ENCODE measurements at places on chromosomes 7 and 10.

- DNase-seq = no peak
These were observed 174.8 kb downstream of the DKK1 start for GRCh38 chr10:52488606-52489485.

DNA sequence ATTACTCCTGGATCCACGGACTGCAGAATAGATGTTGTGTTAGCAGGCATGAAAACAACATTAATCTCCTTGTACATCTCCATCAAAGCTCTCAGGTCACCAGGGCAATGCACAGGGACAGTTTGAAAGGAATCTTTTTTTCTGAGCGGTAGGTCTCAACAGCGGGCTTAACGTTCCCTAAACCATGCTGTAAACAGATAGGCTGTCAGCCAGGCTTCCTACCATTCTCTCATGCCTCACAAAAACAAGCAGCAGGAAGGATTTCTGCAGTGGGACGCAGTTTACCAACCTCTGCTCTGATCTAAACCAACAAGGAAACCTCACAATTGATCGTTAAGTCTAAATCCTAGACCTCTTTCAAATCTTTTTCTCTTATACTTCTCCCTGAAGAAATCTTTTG, 50.8 kb downstream of the CNOT4 start:
- no peak for DNase-seq

- no peak for DNase-seq
These were observed 67.6 kb downstream of the IDE start for GRCh38 chr10:92506336-92506735.

DNA sequence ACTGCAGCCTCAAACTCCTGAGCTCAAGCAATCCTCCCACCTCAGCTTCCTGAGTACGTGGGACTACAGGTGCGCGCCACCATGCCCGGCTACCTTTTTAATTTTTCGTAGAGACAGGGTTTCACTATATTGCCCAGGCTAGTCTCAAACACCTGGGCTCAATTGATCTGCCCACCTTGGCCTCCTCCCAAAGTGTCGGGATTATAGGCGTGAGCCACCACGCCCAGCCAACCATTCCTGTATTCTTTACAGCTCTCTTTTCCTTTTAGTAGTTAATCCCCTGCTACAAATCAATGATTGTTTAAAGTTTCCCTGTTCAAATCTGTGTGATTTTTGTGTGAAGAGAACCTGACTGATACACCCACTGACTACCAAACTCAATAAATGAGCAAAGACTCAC, 75.4 kb upstream of the SVIL start:
- no peak for DNase-seq

GRCh38 chr10:94489976-94490788, 55.4 kb upstream of the HELLS start:
- DNase-seq = no peak

- no peak for DNase-seq
These were observed 31.1 kb downstream of the PSAP start for GRCh38 chr10:71819985-71820384.

DNA sequence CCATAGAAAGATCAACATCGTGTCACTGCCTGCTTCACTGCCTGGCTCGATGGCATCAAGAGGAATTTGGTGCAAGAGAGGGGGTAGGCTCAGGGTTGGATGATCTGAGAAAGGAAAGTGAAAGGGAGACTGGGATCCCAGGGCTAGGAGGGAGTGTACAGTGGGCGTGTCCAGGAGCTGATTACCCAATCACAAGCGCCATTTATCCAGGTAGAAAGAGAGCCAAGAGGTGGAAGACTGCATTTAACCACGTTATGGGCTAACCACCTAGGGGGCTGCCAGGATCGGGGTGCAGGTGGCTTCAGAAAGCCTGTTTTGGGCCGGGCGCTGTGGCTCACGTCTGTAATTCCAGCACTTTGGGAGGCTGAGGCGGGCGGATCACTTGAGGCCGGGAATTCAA, 10.3 kb downstream of the PODXL start:
- DNase-seq = no peak

- no peak for DNase-seq
These were observed 245.2 kb downstream of the BUB3 start for GRCh38 chr10:123399276-123399839.

GRCh38 chr7:39855325-39855674, 94.8 kb upstream of the CDK13 start:
- DNase-seq = no peak

DNA sequence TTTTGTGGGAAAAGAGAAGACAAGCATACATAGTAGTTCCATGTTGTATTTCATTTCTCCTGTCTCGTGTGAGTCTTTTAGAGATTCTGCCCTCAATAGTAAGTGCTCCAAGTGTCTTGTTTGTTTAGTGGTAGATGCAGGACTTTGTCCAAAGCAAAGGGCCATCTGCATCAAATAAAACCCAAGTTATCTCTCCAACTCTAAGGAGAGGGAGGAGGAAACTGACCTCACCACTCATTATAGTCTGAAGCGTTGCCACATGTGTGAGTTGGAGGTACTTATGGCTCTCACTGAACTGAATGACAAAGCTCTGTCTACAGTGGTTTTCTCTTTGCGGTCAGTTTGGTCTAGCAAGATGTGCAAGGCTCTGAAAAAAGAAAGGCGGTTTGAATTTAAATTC, 272.6 kb downstream of the DOCK4 start:
- no peak for DNase-seq

GRCh38 chr10:99711129-99711719, 20.7 kb downstream of the COX15 start:
- DNase-seq = no peak

- DNase-seq = no peak
These were observed 77.0 kb downstream of the AASS start for GRCh38 chr7:122067077-122067476.

DNA sequence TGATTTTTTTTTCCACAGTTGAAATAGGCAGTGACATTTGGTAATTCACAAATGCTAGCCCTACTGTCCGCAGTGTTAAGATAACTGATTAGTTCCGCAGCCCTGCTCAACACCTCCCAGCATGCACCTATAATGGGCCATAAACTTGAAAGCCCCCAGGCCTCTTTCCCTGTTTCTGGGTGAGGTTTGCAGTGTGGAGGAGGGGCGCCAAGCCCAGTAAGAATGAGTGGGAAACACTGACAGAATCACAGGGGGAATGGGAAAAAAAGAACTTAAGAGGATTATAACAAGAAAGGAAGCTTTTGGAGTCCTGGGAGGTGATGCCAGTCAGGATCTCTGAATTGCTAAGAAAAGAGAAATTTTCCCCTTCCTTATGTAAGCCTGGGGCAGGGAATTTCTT, 39.6 kb upstream of the SP8 start:
- DNase-seq = no peak

DNA sequence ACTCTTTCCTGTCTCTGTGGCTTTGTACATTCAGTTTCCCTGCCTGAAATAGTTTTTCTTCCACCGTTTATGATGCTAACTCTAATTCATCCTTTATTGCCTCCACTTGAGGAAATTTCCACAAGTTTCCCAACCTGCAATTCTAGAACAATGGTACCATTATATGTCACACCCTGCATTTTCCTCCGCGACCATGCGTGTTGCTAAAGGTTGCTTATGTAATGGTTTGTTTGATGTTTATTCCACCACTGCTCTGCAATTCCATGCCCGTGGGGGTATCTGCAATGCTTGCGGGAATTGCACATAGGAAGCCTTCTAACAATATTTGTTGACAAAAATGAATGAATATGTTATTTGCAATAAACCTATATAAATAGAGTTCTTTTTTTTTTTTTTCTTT, 69.5 kb upstream of the ST8SIA6 start:
- DNase-seq = no peak

DNA sequence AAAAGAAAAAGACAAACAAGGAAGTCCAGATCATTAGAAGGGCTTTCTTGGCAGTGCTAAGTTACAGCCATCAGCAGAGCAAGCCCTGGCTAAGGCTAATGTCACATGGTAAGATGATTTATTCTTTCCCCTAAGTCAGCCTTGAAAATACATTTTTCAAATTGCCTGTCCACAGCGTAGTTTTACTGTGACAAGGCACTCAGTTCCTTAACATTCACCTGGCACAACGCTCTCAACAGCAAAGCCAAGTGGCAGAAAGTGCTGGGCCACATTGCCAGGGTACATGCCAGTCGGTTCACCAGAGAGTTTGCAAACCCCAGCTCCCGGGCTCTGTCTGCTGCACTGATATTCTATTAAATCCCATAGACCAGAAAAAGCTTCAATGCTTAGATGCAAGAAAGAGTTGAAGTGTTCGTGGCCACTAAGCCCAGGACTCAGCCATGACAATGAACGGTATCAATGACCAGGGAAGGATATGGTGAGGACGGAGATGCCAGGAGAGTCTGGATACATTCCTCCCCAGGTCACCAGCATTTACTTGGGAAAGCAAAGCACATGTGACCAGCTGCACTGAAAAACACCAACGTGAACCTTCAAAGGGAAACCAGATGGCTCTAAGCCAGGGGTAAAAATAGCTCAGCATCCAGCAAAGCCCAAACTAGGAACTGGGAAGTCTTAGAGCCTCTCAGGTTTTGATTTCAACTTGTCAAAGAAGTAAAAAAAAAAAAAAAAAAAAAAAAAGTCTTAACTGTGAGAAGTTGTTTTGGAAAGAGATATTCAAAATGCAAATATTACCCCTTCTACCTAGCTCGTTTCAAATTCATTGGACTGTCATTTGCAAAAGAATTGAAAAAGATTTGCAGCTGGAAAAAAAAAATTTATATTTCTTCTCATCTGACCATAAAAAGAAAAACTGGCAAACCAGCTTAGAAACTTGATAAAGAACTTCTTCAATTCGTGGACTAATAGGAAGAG, 23.9 kb upstream of the MPP7 start:
- DNase-seq = no peak

DNA sequence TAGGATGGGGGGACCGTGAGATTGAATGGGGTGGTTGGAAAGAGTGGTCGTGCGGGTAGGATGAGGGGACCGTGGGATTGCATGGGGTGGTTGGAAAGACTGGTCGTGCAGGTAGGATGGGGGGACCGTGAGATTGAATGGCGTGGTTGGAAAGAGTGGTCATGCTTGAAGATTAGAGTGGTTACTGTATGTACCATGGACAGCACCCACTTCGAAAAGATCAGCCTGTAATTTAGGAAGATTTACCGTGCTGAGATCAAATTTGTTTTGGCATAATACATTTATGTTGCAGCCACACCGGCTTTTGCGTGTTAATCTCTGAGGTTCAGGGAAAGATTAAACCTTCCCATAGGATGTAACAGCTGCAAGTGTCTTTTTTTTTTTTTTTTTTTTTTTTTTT, 495.2 kb upstream of the ADARB2 start:
- no peak for DNase-seq

DNA sequence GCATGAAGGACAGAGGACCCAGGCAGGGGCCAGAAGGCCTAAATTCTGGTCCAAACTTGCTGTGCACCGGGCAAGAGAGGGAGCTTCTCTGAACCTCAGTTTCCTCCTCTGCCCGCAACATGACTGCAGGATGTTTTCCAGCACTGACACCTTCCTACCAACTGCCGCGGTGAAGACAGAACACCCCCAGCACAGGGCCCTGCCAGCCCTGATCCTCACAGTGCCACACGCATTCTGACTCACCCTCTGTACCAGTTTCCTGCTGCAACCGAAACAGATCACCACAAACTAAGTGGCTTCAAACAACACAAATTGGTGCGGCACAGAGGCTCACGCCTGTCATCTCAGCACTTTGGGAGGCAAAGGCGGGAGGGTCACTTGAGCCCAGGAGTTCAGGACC, 18.1 kb downstream of the MAD1L1 start:
- DNase-seq = no peak

DNA sequence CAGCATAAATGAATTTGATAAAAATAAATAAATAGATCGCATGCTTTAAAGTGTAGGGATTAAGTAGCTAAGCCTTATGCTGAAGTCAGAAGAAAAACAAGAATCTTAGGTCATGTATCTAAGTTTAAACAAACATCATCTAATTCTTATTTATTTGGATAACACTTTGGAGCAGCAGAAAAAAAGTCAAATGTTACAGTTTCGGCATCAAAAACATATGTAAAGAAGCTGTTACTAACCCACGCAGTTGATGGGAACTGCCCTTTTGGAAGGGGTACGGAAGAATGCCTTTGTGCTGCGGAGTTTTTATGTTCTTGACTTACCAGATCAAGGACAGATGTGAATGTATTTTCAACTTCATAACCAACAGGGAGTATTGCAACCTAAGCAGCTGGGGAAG, 37.3 kb upstream of the HABP2 start:
- DNase-seq = no peak

DNA sequence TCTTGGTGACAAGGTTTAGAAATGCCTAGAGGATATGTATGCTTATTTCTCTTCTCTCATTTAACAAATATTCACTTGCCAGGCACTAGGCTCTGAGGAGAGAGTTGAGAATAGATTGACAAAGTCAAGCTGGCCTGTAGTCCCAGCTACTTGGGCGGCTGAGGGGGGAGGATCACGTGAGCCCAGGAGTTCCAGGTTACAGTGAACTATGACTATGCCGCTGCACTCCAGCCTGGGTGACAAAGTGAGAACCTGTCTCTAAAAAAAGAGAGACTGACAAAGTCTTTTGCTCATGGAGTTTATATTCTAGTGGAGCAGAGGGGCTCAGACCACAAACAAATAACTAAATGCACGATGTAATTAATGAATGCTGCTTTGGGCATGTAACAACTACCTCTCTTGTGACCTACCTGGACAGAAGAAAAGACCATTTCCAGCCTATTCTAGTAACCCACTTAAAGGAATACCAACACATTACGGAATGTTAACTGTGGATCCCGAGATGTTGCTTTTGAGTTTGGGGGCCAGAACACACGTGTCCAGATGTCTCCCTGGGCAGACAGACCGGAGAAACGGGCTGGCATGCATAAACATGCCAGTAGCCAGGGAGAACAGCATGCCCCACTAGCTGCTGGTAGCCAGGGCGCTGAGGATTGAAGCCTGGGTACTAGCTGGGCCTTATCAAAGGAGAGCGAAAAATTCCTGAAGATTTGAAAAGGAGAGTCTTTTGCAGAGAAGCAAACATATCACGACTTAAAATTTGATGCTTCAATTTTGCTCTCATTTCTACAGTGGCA, 2.6 kb upstream of the BMPR1A start:
- DNase-seq = no peak

DNA sequence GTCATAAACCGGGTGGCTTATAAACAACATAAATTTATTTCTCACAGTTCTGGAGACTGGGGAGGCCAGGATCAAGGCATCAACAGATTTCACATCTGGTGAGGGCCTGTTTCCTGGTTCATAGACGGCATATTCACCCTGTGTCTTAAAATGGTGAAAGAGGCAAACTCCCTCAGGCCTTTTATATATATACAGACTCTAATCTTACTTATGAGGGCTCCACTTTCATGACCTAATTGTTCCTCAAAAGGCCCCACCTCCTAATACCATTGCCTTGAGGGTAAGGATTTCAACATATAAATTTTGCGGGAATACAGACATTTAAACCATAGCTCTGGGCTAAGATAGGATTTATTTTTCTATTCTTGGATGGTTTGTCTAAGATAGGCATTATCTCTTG, 187.2 kb downstream of the PPP1R3A start:
- no peak for DNase-seq

- DNase-seq = no peak
These were observed 686.9 kb downstream of the NXPH1 start for GRCh38 chr7:9120331-9120730.

- no peak for DNase-seq
These were observed 54.4 kb downstream of the GOLGA7B start for GRCh38 chr10:97904018-97904381.

Data from stimulated activated CD4-positive, alpha-beta T cell treated with anti-CD3 and anti-CD28 coated beads, Interleukin-12 subunit alpha, Interleukin-12 subunit beta, amount 100 ng/mL, for 48 hours (primary cell).